ENCODE measurements at places on chromosomes 1 and 21.

DNA sequence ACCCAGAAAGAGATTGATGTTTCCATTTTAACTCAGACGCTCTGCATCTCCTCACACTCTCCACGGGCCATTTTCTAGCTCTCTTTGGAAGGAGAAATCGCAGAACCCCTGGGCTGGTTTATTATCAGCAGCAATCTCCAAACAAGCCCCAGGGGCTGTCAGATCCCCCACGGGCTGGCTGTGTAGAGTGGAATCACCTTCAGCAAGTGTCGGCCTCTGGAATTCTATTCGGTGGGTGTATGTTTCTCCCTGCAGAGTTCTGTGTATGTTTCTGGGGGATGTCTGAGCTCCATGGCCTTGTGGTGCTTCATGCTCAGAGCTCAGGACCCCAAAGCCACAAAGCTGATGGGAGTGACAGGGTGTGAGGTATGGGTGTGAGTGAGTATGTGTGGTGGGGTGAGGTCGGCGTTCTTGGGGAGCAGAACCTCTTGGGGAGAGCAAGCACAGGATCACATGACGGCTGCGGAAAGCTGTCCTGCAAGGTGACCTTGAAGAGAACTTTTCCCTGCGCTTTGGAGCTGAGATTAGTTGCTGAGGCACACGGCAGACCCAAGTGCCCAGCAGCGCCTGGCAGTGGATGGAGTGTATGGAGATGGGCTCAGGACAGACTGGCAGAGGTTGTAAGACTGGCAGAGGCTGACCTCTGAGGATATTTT, 489 bp downstream of the ACOT11 start:
- DNase-seq: no peak

GRCh38 chr1:154154534-154155191, at the start of gene NUP210L:
Gene NUP210L, minus strand, starts transcription at chr1:154155073.
- peak; percentile 36 for DNase-seq

DNA sequence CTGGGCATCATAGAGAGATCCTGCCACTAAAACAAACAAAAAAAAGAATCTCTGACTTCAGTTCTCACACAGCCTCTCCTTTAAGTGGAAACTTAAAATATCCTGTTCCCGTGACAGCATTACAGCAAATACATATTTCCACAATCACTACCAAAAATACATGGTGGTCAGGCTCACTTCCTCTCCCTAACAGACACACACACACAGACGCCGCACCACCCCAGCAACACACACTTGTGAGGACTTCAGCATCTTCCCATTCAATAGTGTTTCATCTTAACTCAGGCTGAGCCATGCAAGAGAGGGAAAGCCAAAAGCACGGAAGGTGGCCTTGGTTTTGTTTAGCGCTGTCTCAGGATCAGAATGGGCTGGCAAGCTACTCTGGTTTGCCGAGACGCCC, 21.9 kb downstream of the KIAA1614 start:
- DNase-seq: no peak

GRCh38 chr1:201481761-201482493, 12.9 kb upstream of the PHLDA3 start:
- DNase-seq: peak; percentile 89

DNA sequence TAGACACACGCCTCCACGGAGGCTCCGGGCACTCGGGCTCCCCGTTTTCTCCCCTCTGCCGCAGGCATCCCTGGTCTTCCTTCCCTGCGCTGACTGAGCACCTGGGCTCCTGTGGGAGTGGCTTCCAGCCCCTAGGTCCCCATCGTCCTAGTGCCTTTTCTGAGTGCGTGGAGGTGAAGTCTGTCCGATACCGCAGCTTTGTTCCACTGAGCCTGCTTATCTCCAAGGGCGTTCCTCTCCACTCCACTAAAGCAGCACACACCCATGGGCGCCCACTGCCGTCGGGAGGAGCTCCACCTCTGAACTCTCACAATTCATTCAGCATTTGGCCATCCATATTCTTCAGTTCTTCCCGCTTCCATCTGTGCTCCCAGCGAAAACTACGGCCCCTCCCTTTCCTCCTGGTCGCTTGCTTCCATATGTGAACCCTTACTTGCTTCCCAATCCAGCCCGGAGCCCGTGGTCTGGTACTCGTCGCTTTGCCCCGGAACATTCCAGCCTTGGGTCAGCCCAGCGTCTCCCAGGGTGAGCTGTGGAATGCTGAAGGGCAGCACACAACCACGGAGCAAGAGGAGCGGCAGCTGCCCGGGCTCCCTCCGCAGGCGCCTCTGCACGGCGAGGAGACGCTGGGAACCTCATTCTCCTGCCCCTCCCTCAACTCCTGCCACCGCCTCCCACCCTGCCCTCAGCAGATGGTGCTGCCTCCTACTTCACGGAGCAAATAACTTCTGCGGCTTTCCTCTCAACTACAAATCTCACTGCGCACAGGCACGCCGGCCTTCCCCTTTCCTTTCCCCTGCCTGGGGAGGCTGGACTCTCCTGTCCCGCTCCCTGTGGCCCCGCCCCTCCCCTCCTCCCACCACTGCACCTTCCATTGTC, 27.5 kb downstream of the ATP8B2 start:
- peak; percentile 53 for DNase-seq

DNA sequence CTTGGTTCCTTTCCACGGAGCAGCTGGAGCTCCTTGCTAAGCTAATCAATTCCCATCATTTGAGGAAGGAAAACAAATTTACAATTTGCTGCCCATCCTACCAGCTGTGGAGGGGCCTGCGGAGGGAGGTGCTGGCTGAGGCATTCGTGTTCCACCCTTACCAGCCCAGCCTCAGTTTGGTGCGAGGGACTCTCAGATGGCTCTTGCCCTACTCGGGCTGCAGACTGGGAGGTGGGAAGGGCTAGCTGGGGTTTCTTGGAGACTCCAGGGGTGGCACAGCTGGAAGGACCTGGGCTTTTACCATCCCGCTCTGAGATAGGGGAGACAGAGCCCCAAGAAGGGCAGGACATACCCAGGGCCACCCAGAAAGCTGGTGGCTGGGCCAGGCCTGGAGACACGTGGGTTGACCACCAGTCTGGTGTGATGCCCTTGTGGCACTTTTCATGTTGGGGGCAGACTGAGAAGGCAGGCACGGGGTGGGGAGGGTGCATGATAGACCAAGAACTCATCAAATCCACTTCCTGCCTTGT, 17.7 kb downstream of the DISP3 start:
- DNase-seq: no peak

- no peak for DNase-seq
These were observed 480.4 kb upstream of the CAMK1G start for GRCh38 chr1:209103092-209103491.

GRCh38 chr1:10980094-10980577, 32.3 kb upstream of the TARDBP start:
- peak; percentile 93 for DNase-seq

- no peak for DNase-seq
These were observed 24.4 kb downstream of the BLZF1 start for GRCh38 chr1:169392406-169392805.

DNA sequence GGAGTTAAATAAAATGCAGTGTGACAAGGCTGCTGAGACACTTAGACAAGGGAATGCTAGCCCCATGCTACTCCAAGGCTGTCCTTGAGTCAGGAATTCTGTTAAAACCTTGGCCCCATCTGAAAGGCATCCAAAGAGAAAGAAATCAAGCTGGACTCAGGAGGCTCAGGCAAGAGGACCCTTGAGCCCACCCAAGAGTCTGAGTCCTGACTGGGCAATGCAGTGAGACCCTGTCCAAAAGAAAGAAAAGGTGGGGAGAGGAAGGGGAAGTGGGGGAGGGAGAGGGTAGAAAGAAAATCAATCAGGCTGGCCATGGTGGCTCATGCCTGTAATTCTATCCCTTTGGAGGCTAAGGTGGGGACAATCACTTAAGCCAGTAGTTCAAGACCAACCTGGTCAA, 26.7 kb downstream of the CLSTN1 start:
- no peak for DNase-seq

GRCh38 chr1:203672346-203672745, 45.7 kb downstream of the ATP2B4 start:
- peak; percentile 79 for DNase-seq

DNA sequence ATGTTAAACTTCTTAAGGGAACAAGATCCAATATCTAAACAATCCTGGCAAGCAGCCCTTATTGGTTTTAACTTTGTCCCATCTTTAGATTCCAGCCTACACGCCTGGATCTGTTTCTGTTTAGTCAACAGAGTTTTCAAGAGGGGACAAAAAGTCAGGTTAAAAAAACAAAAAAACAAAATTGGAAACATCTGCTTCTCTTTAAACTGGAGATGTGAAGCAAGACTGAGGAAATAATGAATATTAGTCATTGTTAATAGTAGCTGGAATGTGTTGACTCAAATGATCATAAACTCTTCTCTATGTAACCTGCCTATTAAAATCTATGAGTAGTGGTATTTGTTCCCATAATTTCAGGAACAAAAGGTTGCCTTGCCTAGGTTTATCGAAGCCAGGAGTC, 55.0 kb downstream of the NID1 start:
- peak; percentile 85 for DNase-seq

DNA sequence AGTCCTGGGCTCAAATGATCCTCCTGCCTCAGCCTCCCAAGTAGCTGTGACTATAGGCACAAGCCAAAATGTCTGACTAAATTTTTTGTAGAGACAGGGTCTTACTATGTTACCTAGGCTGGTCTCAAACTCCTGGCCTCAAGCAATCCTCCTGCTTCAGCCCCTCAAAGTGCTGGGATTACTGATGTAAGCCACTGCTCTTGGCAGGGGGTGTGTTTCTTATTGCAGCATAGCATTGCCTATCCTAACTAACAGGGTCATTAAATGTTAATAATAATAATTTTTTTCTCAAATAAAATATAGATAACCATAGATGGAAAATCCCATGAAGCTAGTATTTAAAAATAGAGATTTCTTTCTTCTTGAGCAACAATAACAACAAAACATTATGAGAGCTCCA, 52.4 kb downstream of the EXO1 start:
- no peak for DNase-seq

DNA sequence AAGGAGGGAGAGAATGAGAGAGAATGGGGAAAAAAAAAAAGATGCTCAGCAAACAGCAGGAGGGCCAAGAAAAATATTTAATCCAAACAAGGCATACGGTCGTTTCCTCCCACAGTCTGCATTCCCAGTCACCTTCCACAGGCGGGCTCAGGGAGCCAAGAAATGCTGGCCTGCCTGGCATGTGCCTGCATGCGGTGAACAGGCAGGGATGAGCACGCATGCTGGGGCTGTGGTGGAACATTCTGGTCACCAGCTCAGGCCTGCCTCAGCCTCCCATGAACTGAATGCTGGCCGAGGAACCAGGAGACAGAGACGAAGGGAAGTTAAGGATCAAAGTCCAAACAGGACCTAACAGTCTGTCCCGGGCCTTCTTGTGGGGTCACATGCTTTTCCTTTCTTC, 335.3 kb downstream of the ASTN1 start:
- no peak for DNase-seq

GRCh38 chr1:107293901-107294613, 153.2 kb downstream of the NTNG1 start:
- no peak for DNase-seq

- no peak for DNase-seq
These were observed 309.1 kb downstream of the MATN1 start for GRCh38 chr1:30414086-30414850.

GRCh38 chr1:214856843-214857242, 225.7 kb upstream of the KCNK2 start:
- peak; percentile 21 for DNase-seq

GRCh38 chr1:165580931-165581871, 37.4 kb downstream of the LRRC52 start:
- DNase-seq: peak; percentile 51

DNA sequence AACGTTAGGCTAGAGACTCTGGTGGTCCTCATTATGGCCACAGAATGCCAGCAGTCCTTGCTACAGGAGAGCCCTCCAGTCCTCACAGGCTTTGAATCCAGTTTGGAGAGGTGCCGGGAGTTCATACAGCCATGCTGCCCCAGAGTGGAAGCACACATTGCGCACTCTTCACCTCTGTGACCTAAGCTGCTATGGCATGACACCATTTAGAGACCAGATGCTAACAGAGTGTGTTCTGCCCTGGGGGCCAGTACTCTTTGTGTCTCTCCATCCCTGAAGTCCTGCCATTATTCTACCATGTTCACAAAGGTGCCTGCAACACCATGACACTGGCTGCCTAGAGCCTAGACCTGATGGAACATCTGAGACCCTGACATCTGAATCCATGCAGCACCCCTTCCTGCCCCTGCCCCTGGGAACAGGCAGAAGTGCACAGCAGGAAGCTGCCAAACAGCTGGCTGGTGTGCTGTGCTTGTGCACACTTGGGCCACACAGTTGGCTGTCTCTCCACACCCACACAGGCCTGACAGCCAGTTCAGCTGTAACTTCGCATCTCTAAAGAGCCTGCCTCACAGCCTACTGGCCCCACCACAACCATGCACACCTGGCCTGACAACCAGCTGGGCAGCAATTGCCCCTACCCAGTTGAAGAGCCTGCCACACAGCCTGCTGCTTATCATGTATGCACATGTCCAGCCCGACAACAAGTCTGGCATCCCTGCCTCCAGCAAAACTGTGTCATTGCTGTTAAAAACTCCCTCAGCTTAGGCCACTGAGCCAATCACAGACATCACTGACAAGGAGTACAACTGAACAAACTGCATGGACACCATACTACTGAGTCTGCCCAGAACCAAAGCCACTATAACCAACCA, 49.1 kb downstream of the MCOLN2 start:
- DNase-seq: no peak

DNA sequence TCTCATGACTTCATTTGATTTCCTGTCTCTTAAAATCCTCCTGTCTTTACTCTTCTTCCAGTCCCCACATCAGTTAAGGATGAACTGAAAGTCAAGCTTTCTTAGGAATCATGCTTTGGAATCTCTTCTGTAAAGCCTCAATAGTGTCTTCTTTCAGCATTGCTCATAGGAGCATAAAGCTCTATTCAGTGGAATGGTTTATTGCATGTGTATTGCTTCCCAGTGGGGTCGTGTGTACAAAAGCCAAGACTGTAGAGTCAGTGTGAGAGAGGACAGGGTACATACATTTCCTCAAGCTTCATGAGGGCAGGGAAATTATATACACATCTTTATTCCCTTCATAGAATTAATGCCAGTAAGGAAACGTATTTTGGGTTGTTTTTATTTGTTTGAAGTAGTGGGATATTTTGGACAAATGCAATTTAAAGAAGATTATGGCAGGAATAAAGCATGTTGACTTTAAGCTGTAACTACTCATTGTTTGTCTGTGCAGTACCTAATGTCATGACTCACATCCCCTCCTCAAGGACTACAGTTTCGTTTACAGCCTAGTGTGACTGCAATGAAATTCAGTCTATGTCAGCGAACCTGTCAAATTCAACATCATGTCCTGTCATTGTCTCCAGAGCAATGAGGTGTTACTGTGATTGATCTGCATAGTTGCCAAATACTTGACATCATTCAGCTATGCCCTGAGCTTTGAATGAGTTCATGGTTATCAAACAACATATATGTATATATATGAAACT, 2164.2 kb downstream of the NCAM2 start:
- no peak for DNase-seq
